GM06990 (cell line): ENCODE measurements at places on chromosomes 7 and 10.

GRCh38 chr10:14180911-14181566 lies 149.7 kb downstream of the FRMD4A start:
- DNase-seq: no peak

- DNase-seq: no peak
Observed at GRCh38 chr10:113970641-113971040, 73.0 kb upstream of the ADRB1 start.

DNA sequence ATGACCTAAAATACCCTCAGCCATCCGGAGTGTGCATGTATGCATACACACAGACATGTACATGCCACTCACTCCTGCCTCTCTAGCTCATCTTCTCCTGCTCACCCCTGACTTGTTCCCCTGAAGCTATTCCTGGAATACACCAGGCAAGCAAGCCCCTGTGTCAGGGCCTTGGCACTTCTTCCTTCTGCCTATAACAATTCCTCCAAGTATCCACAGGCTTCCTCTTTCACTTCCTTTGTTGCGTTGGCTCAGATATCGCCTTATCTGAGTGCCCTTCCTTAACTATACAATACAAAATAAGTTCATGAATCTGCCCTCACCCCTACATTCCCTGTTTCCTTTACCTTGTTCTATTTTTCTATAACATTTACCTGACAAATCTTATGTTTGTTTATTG lies 88.8 kb downstream of the NOD1 start:
- no peak for DNase-seq

- no peak for DNase-seq
Observed at GRCh38 chr7:124857672-124858235, 71.9 kb downstream of the POT1 start.

DNA sequence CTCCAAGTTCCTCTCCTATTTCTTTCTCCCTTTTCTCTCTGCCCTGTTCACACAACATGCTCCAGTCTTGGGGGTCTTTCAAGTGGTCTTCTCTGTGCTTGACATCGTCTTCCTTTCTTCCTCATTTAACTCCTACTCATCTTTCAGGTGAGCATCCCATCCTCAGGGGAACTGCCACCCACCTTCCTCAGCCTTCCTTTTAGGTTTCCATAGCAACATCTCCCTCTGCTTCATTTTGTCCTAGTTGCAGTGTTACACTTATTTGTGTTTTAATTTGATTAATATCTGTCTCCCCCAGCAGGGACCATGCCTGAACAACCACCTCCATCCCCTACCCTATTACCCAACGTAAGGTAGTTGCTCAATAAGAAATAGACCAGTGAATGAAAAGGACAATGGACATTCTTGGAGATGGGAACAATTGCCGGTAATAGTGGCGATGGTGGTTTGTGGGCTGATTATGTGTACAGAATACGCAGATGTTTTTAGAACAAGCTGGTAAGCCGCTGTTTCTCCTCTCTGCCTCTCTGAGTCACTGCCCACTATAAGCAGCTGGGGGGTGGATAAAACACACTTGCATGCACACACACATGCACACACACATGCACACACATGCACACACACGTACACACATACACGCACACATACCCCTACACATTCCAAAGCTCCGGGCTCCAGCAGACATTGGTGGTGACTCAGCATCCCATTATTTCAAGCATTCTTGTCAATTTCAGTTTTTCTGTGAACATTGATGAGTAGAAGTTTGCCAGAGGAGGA lies 251.6 kb downstream of the GATA3 start:
- no peak for DNase-seq

DNA sequence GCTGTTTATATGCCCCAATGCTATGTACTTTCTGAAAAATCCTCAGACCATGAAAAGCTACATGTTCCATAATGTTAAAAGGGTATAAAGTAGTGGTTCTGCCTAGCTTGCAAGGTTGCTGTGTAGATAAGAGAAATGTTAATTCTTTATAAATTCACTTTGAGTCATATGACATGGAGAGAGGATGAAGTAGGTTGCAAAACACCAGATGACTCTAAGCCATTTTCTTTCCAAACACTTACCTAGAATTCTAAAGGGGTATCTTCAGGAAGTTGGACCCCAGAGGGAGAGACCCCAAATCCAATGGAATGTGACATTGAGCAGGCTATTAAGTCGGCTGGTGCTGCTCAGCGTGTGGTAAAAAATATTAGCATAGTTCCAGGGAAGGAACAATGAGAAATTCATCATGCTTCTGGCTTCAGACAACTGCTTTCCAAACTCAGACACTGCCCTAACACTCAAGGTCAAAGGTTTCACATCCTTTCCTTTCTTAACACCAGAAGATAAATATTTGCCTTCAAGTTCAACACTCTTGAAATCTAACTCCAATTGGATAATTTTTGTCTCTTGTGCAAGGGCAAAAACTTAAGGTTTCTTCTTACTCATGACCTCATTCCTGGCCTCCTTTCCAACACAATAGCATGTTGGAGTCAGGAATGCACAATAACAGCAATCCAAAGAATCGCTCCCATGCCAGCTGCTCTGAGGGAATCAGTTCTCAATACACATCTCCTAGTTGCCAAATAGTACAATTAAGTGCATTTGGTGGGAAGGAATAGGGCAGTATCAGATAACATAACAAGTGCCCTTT lies 100.7 kb upstream of the AFAP1L2 start:
- no peak for DNase-seq

GRCh38 chr7:137366995-137367394 lies 23.5 kb upstream of the PTN start:
- no peak for DNase-seq

GRCh38 chr7:158056761-158057160 lies 530.9 kb downstream of the PTPRN2 start:
- no peak for DNase-seq
